Spinal cord (tissue), 10 donors: ENCODE measurements at places on chromosomes 7 and 10. TPM values are rescaled to one million over a fixed set of nuclear protein-coding genes. Genes with fewer than 3 reads are reported as not detected.
A peak's percentile ranks its signal among the peaks of the same experiment; 100 is the strongest.

DNA sequence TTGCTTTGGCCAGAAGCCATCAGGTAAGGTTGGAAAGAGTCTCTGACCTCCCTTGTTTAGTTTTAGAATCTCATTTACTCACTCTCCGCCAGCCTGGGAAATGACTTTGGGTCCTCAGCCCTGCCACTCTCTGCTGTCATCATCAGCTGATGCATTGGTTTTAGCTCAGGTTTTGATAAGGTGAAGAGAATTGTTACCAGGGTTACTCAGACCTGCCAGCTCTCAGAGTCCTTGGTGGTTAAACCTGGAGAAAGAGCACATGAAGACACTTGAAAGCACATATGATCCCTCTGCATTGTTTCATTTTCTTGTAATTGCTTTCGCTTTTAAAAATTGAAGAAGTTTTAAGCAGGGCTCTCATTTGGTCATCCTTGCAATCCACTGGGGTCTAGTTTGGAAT is 4.0 kb upstream of the CROT start:
- DNase-seq: no peak

DNA sequence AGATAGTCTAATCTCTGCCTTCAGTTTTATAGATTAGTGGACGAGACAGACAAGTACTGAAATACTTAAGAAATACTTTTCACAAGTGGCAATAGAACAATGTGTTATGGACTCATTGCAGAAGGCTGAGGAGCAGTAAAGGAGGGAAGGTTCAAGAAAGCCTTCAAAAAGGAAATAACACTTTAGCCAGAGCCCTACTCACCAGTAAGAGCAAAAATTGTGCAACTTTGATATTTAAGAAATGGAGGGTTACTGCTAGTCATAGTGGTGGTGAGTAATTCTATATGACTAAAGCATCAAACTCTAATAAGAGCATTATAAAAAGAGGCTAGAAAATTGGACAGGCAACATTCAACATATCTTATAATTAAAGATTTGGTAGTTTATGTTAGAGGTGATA is 28.8 kb downstream of the PTPN12 start:
- DNase-seq: no peak

- DNase-seq: no peak
Measured at GRCh38 chr10:74202356-74202755, 51.3 kb downstream of the ADK start.

- DNase-seq: no peak
Measured at GRCh38 chr7:80129785-80130184, 4.8 kb upstream of the GNAI1 start.

The NANOS1 gene
- total RNA-seq: 9.3 TPM

DNA sequence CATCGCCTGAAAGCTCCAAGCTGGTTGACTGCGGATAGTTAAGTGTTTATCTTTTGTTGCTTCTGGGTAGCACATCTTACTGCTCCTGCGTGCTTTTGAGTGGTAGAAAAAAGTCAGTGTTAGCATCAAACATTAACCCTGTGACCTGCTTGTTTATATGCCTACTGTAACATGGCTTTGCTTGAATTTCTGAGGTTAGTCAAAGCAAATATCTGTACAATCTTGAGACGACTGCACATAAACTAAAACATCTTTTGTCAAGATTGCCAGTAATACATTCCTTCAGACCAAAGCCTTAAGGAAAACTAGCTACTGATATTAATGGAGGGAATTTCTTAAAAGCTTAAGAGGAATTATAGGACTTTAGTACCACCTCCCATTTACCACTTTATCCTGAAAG is 163.7 kb downstream of the BAMBI start:
- DNase-seq: no peak

The NSUN6 gene
- 31.0 TPM for total RNA-seq

DNA sequence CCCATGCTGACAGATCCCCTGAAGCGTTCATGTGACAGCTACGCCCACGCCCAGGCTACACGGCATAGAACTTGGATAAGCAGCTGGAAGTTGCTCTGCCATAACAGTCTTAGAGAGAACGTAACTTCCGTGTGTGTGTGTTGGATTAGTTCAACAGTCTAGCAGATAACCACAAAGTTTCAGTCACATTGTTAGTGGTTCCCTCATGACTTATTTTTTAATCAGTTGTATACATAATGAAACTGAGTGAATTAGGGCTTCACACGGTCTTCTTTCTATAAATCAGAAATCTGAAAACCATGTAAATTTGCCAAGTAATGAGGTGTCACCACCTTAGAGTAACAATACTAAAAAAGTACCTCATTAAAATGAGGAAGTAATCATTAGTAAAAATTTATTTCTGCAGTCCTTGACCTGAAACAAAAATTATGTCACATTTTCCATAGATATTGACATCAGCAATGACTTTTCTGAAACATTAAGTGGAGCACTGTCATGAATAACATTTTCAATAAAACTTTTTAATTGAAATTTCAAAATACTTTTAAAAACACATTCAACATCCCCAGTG is 21.7 kb upstream of the MACC1 start:
- DNase-seq: no peak

The CALHM3 gene
- total RNA-seq: not detected

DNA sequence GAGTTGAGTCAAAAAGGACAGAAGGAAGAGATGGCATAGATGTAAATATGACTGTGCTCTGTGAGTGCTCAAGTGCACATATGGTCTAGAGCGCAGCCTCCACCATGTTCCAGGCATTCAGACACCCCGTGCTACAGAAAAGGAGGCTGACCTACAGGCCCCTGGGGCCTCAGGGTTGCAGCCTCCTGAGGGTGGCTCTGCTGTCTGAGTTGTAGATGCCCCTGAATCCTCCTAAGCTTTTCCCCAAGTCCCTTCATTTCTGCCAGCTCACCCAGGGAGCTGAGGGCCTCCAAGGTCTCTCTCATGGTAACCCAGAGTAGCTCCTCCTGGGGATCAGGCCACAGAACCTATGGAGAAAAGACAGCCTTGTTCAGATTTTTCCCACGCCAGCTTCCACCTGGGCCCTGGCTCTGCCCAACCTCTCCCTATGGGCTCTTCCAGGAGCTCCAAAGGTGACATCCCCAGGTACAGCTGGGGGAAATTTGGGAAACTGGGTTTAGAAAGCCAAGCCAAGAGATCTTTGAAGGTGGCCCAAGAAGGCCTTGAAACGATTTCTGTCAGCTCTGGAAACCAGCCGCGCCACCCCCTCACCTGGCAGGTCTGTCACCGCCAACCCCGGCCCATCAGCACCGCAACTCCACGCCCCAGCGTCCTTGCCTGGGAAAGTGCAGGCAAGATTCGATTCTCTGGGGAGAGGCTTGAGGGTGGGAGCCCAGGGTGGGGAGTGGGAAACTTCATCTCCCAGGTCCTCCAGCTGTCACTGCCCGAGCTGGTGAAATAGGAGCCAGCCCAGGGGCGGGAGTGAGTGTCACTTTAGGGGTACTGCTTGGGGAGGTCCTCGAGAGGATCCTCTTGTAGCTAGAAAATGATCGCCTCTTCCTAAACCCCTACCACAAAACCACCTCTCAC is 2.4 kb downstream of the ZNF467 start:
- no peak for DNase-seq

DNA sequence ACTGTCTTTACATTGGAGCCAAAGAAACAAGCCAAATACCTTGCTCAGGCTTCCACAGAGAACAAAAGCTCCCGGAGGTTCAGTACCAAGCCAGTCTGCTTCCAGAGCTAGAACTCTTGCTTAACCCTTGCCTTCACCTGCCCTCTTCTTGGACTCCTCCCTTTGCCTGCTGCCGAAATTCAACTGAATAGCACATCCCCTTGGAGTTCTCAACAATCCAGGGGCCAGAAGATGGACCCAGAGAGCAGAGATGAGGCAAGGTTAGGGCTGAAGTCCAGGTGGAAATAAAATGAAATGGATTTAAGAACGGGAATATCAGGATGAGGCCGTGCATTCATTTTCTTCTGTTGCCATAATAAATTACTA is 876 bp upstream of the PIK3AP1 start:
- no peak for DNase-seq

DNA sequence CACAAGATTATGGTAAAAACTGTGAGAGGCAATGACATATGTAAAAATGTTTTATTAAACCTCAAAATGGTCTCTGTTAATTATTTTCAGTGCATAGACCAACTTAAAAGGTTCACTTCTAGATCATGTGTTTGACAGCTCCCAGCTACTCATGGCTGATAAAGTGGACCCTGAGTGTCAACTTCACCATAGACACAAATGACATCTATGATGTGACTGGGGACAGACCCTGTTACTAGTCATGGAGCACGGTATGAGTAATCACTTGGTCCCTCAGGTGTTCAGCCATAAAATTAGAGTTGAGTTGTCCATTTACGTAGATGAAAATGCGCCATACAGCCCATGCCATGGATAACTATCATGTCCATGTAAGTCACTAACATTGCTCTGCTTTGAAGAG is 199.8 kb downstream of the ZNF365 start:
- DNase-seq: no peak

The GJD4 gene
- total RNA-seq: 0.20 TPM

- DNase-seq: no peak
Measured at GRCh38 chr10:49505589-49505988, 33.3 kb downstream of the ERCC6 start.

GRCh38 chr10:112327678-112328077 is 44.5 kb downstream of the TECTB start:
- DNase-seq: no peak

DNA sequence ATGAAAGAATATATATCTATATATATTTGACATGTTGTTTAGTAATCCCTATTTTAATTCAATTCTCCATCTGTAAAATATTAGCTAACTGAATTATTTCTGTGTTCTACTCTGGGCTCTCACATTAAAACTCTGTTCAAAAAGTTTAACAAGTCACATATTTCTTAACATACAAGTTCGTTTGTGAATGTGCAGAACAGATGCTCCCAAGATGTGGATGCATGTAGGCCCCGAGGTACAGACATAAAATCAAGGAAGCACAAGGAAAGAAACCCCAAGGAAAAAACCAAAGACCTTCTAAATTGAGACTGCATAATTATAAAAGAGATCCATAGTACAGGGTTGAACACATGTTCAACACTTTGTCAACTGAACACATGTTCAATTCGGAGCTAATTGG is 175.1 kb downstream of the LRRTM3 start:
- DNase-seq: no peak

DNA sequence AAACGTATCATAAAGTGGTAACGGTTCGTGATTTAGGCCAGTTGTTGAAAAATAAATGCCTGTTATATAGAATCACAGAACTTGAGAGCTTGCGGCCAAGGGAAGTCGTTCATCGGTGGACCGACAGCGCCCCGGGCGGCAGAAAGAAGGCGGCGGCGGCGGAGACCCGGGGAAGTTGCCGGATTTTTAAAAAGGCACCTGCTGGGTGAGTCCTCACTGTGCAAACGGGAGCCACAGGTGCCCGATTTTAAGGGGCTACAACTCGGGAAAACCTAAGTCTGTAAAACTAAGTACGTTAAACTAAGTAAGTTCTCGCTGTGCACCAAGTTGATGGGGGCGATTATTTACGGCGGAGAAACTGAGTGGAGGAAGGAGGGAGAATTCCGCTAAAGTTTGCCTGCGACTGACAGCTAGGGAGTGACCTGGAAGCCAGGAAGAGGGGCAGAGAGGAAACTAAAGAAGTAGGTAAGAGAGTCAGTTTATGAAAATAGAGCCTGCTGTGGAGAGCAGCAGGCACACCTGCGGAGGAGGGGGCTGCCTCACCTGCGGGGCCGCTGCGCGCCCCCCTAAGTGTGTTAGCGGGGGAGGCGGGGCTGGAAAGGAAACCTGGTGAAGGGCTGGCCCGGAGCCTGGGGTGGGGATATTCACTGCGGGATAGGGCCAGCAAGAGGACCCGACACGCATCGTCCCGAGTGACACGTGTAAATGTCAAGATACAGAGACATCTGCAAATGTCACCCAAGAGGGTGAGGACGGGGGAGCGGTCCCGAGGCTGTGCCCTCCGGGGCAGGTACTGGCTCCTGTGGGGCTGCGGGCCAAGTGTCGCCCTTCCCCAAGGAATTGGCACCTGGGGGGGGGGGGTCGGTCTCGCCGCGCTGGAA is 996 bp downstream of the ADAM12 start:
- DNase-seq: peak; percentile 84

The CALHM1 gene
- total RNA-seq: 0.20 TPM

DNA sequence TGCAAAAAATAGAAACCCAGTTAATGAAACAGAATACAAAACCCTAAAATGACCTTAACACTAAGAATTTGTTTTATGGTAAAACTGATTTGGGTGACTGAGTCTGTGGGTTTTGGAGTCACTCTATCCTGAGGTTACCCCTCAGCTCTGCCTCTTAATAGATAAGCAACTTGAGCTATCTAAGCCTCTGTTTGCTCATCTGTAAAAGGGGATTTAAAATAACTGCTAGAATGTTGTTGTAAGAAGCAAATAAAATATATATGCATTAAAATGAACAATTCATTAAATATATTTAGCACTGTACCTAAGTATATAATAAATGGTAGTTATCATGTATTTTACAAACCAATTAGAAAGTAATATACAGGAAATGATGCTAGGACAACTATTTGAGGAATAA is 115.4 kb downstream of the CABCOCO1 start:
- no peak for DNase-seq

The PRSS37 gene
- not detected for total RNA-seq

DNA sequence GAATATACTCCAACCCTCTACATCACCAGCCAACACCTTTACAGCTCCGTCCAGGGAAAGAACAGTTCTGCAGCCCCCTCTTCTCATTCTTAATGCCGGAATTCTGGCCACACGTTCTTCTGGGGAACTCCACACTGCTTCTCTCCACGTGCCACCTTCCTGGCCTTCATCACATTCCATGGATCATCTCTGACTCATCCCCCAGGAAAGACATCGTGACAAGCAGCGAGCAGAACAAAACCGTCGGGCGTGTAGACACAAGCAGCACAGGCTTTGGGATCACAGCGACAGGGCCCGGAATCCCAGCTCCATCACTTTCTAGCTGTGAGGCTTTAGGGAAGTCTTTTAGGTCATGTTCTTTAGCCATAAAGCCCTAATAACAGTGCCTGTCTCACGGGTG is 590.3 kb upstream of the FOXK1 start:
- DNase-seq: no peak

- DNase-seq: no peak
Measured at GRCh38 chr7:6026820-6027311, 4.3 kb upstream of the ANKRD61 start.
